ENCODE measurements at places on chromosomes 4 and X.

DNA sequence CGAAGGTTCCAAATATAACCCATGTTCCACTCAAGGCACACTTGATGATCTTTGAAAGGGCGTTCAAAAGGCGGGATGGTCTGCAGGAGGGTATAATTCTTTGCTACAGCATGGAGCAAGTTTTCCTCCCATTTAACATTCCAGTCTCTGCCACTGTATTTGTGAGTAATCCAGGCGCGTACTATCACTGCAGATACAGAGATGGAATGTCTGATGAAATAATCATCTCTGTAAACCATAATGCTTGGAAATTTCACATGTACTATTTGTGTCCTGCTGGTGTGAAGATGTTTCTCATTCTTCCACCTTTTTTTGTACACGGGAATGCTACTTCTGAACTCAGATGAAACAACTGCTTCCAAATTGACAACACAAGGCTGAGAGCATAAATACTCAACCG, 15.5 kb downstream of the SEL1L3 start:
- no peak for DNase-seq

DNA sequence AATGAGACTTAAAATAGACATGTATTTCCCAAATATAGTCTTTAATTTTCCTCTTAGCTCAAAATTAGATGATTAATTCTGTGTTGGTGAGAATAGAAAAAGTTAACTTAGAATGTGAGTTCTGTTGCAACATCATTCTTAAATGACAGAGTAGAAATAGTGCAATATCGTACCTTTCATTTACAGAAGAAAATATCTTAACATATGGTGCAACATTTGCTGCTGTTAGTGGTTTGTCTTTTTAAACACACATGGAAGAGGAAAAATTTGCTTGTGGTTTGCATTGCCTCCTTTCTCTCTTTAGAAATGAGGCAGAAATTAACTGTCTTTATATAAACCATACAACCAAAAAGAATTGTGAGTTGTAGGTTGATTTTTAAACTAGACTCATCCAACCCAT, 39.3 kb upstream of the FHDC1 start:
- DNase-seq = no peak

DNA sequence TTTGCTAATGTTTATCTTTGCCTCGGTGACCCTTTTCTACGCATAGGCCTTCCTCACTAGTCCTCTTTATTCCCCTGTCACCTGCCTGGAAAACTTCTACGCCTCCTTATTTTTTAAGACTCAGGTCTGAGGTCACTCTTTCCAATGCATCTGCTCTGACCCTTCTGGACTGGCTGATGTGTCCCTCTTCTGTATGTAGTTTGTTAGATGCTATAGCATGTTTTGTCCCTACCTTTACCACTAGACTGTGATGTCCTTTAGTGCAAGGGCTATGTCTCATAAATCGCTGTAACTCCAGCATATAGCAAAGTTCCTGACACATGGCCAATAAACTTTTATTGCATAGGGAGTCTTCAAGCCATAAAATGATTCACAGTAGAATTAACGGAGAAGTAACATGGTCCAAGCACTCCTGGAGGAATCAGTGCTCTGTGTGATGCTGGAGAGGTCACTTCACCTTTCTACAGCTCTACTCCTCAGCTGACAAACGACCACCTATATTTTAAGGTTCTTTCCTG, 872.5 kb upstream of the SLIT2 start:
- DNase-seq = no peak

- no peak for DNase-seq
These were observed 28.2 kb downstream of the PHKA1 start for GRCh38 chrX:72685810-72686456.

GRCh38 chr4:7678318-7678852, 243.7 kb upstream of the PSAPL1 start:
- DNase-seq = no peak

DNA sequence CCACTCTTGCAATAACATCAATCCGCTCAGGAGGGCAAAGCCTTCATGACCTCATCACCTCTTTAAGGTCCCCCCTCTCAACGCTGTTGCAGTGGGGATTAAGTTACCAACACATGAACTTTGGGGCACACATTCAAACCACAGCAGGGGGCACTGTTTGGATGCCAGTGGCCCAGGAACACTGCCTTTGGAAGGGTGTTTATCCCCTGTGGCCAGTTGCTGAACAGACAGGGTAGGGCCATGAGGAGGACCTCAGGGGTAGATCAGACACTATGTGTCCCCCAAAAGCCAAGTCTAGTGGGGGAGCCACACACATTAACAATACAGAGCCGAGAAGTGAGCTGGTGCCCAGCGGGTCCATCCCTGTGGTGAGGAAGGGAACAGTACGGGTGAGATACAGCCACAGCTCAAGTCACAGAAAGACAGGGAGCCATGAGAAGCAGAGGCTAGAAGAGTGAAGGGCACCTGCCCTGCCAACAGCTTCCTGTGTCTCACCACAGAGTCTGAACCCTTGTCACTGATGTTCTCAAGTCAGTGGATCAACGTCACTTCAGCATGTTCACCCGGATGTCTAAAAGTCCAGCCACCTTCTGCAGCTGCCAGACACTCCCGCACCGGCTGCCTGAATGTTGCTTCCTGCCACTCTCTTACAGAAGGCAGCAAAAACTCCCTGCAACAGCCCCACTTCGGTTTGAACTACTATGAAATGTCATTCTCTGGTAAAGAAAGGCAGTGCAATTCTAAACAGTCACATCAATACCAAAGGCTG, 19.9 kb upstream of the MXD4 start:
- DNase-seq = peak; percentile 86

GRCh38 chr4:60452266-60452665, 747.9 kb upstream of the ADGRL3 start:
- DNase-seq = no peak

GRCh38 chrX:151912780-151913179, at the start of gene MAGEA4:
MAGEA4 (plus strand) TSS chrX:151912889; CDS start chrX:151923665, 10,776 bp downstream.
- no peak for DNase-seq

- no peak for DNase-seq
These were observed 541.8 kb upstream of the SMIM31 start for GRCh38 chr4:164212134-164212533.

DNA sequence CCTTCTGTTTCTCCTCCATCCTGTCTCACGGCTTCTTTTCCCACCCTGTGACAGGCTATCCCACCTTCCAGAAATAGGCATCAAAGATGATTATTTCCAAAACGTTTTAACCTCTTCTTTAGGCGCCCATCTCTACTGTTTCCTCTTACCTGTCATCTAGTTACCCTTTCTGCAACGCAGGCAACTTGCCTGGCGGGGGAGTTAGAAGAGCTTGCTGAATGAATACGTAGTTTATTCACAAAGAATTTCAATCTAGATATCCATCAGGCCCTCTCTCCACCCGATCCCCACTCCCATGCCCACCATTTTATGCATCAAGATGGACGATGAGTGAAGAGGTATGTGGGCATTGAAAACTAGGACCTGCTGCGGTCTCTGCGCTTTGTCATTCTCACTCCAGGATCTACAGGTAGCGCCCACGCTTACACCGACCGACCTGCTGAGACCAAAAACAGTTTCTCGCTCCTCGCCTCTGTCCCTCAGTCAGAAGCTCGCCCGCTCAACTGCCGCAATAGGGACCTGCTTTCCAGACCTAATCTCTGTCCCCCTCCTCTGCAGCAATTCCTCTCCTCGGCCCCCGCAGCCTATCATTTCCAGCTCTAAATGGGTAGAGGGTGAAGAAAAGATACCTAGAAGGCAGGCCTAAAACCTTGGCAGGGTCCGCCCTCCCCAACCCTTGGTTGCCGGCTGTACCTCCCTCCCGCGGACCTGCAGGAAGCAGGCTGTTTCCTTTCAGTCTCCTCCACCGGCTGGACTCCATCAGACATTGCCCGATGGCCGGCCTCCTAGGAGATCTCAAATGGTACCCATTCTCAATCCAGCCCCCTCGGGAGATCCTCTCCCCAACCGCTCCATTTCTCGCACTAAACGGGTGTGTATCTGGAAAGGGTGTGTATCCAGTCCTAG, 624 bp downstream of the BEX5 start:
- DNase-seq = peak; percentile 69

- no peak for DNase-seq
These were observed 107.9 kb downstream of the PTTG2 start for GRCh38 chr4:38068107-38068506.

- no peak for DNase-seq
These were observed 335.7 kb upstream of the FSTL5 start for GRCh38 chr4:162499478-162499877.

DNA sequence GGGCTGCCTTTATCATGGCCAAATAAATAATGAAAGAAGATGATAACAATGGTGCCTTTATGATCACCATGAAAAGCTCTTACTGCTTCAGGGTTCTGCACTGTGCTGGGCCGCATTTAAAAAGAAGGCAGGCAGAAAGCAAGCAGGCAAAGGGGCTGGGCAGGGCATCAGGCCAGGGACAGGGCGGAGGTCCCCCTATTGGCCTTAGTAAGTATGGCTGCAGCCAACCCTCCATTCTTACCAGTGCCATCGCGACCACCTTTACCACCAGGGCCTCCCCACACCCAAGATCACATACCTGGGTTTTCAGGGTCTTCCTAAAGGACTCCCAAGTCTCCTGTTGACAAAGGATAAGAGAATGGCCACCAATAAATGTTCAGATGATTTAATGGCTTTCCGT, 38.9 kb downstream of the CNGA2 start:
- DNase-seq = no peak

- DNase-seq = no peak
These were observed 11.4 kb downstream of the FGD1 start for GRCh38 chrX:54484666-54485065.

- no peak for DNase-seq
These were observed 339.2 kb downstream of the TMA16 start for GRCh38 chr4:163833669-163834068.

DNA sequence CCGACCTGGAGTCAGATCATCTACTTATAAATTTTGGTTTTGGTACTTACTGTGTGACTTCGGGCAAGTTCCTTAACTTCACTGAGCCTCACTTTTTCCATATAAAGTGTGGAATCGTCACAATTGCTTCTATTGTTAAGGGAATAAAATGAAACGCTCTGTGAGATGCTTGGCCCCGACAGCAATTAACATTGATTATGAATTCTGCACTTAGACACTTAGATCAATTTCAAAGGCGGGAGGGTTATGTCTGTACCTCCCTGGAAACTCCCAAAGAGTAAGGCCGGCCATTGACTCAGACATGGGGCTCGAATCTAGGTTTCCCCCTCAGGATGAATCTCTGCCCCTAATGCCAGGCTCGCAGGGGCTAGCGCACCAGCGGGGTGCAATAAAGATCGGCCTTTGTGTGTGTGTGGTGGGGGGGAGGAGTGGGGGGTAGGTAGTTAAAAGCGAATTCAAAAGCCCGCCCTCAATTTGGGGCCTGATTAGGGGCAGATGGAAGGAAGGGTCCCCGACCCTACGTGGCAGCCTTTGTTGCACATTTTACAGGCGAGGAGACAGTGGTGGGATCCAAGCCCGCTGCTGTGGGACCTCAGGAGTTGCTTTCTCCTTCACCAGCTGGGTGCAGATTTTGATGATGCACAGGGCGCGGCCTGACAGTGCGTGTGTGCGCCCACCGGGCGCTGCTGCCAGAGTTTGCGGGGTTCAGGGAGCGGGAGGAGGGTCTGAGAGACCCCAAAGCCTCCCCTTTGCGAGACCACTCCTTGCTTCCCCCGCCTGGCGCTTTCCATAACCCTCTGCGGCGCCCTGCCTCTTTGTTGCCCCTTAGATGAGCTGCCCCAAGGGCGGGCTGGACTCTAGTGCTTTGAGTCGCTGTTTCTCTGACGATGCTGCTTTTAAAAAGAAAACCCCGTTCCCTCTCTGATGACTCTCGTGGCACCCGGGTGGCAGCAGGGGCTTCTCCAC, 9.6 kb downstream of the MSX1 start:
- DNase-seq = no peak

DNA sequence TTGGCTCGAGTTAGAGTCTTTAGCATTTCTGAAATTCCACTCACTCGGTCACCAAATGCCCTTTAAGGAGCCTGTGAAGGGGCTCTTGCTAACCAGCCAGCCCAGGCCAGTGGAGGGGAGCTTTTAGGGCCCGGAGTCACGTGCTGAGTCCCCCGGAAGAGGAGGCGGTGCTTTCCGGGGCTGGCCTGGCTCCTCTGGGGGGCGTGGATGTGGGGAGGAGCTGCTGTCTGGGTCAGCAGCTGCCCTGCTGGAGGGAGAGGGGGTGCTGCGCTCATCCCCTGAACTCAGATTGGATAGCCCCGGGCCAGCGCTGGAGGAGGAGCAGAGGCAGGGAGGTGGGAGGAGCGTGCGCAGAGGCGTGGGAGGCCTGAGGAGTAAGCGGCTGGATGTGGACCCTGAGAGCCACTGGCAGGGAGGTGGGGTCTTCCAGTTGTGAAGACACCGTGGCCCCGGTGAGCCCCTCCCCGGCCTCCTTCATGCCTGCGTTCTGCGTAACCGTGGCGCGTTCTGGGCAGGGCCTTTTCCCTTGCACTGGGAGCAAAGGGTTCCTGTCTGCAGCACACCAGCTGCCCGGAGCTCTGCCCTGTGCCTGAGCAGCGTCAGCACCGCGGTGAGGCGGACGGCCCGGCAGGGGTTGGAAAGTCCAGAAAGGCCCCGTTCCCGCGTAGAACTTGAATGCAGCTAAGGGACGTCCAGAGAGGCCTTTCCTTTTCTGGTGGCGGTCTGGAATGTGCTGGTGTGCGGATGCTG, 19.7 kb downstream of the MAEA start:
- peak; percentile 84 for DNase-seq

DNA sequence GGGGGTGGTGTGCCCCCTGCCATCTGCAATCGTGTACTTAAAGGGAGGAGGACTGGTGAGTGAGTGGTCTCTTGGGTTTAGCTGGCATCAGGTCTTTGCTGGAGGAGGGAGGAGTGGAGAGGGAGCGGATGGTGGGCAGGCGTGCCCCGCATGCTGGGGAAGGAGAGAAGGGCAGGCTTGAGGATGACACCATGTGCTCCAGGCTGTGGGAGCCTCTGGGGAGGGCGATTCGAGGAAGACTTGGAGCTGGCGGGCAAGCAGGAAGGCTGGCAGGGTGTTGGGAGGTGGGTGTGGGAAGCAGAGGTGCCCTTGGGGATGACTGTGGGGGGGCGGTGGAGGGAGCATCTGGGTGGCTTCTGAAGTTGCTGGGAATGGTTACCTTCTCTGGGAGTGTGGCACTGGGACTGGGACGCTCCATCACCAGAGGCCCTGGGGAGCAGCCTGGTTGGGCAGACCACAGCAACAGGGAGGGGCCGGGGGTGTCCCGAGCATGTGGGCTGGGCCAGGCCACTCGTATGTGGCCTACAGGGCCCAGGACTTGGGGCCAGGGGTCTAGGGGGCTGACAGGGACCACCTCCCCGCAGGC, 30.8 kb upstream of the AFAP1 start:
- no peak for DNase-seq

DNA sequence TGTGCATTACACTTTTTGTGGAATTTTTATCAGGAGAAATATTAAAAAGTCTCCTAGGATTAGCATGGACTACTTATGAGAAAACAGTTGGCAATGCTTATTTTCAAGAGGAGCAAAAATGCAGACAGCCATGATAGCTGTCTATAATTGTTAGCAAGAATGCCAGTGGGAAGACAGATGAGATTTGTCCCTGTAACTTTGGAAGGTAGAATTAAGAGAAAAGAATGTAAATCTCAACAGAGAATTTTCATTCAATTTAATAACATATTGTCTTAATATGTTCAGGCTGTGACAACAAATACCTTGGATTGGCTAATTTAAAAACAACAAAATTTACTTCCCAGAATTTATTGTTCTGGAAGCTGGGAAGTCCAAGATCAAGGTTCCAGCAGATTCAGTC, 349.2 kb downstream of the IQCM start:
- no peak for DNase-seq

Data from activated effector memory CD4-positive, alpha-beta T cell treated with anti-CD3 and anti-CD28 coated beads, Interleukin-2, amount 50 U/mL, for 16 hours (primary cell).